Adipocyte (in vitro differentiated cells): ENCODE measurements at places on chromosomes 1 and 21.

- no peak for DNase-seq
These were observed 101.7 kb downstream of the ESRRG start for GRCh38 chr1:216621536-216621935.

DNA sequence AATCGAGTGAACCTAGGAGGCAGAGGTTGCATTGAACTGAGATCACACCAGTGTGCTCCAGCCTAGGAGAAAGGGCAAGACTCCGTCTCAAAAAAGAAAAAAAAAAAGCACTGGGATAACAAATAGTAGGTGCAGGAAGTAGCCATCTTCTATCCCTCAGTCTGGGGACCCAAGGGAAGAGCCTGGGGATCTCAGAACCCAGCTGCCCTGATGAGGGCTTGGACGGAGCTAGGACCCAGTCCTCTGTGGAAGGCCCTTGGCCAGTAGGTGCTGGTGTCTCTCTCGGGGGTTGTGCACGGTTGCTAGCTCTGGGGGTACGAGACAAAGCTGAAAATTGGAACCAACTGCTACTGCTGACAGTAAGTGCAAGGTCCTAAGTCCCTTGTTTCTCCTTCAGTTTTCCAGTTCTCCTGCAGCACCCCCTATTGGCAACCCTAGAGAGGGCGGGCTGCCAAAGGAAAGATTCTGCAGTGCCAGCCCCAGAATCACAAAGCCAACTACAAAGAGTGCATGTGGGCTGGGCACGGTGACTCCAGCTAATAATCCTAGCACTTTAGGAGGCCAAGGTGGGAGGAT, 57.6 kb upstream of the KIF1B start:
- peak; percentile 59 for DNase-seq

DNA sequence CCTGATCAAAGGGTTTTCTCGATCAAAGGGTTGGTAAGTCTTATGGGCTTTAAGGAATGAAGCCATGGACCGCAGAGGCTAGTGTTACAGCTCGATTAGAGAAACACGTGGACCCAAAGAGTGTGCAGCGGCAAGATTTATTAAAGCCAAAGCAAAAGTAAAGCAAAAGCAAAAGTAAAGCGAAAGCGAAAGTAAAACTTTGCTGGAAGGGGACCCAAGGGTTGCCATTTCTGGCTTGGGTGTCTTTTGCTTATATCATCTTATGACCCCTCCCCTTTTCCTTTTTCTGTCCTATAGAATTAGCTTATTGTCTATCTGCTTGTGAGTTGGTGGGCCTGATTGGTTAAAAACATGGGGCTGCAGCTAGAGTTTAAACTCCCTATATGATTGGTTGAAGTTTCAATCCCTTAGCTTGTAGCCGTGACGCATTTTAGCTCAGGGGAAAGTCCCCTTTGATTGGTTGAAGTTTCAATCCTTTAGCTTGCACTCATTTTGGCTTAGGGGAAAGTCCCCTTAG, 957.0 kb downstream of the AMY1C start:
- DNase-seq: peak; percentile 49

GRCh38 chr1:110615548-110616130, 9.5 kb upstream of the KCNA2 start:
- DNase-seq: peak; percentile 65

GRCh38 chr1:201096041-201096461, 16.2 kb downstream of the CACNA1S start:
- no peak for DNase-seq

DNA sequence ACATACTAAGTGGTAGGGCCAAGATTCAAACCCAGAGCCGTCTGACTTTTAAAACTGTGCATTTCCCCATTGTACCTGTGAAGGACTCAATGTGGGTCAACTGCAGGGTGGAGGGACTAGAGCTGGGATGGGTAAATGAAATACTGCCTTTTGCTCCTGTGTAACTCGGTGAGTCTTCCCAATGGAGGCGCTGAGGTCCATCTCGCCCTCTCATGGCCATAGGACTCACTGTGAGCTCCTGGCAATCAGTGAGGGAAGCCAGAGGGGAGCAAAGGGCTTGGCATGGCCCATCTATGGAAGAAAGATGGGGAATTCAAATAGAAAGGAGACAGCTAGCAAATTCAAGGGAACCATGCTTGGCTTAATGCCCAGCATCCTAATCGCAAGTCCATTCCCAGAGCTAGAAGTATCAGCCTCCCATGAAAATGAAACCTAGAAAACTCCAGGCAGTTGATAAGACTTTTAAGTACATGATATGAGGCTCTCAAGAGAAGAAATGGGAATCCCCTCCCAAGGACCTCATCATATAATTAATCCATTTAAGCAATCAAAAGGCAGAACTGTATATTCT, 25.4 kb upstream of the CGN start:
- DNase-seq: no peak

DNA sequence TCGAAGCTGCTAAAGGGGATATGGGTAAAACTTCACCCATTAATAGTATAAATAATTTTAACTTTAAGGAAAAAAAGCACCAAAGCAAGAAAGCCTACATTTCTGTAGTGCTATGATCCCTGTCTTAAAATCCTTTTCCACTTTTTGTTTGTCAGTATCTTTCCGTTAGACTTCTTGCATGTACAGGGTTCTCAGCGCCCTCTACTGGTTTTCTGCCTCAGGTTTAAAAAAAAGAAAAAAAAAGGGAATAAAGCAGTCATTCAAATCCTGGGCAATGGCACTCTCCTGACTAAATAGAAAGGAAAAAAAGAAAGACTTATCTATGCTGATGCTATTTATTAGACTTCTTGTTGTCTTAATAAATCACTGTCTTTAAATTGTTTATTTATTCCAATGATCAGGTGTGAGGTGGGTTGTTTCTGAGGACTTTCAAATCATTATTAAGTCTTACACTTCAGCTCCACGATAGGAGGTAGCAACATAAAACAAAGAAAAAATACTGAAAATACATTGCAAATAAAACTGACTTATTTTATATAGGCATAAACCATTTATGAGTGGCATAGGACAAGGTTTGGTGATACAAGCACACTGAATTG, 475.4 kb upstream of the NR5A2 start:
- DNase-seq: peak; percentile 92

- no peak for DNase-seq
These were observed 127.7 kb downstream of the S1PR1 start for GRCh38 chr1:101364370-101365120.

- DNase-seq: no peak
These were observed 64.1 kb upstream of the SSX2IP start for GRCh38 chr1:84754386-84754703.

- DNase-seq: peak; percentile 51
These were observed 54.7 kb upstream of the MAN1A2 start for GRCh38 chr1:117312453-117313138.

- peak; percentile 89 for DNase-seq
These were observed 9.6 kb upstream of the ADORA1 start for GRCh38 chr1:203117611-203118575.

GRCh38 chr21:41458121-41458520, 32.1 kb downstream of the MX1 start:
- DNase-seq: peak; percentile 8

DNA sequence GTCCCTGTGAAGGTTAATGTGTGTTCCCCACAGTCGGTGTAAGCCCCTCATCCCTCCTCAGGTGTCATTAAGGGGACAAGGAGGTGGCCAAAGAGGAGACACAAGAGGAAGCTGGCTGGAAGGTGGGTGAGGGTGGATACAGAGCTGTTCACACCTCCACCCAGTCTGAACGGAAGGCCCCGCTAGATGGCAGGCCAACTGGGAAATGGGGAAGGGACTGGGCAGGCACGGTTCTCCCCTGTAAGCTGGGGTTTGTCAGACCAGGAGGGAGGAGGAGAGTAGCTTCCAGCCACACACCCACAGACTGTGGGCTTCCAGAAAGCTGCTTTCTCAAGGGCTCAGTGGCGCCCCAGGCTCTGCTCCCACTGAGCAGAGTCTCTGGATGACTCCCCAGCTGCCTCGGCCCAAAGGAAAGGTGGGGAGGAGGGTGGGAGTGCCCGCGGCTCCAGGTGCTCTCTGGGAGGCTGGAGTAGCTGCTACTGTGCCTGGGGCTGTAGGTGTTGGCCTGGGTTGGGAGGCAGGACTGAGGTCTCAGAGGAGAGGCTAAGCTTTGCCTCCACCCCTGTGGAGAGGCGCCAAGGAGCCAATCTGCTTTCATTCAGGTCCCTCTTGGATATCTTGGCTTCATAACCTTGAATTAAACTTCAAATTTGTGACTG, 41.2 kb downstream of the PCP4 start:
- DNase-seq: no peak

DNA sequence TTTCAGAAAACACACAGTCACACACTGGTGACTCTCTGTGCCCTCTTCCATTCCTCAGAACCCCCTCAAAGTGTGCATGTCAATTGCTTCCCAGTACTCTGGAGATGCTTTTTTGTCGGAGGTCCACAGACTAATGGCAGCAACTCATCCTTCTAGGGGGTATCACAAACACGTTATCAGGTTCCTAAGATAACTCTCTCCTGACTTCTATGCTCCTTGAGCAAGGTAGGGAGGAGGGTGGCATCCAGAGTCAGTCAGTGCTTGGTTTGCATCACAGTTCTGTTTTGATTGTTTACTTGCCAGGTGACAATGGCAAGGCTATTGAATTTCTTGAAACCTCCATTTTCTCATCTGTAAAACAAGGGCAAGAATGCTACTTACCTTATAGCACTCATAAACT, 39.4 kb upstream of the DYNLT5 start:
- DNase-seq: no peak

DNA sequence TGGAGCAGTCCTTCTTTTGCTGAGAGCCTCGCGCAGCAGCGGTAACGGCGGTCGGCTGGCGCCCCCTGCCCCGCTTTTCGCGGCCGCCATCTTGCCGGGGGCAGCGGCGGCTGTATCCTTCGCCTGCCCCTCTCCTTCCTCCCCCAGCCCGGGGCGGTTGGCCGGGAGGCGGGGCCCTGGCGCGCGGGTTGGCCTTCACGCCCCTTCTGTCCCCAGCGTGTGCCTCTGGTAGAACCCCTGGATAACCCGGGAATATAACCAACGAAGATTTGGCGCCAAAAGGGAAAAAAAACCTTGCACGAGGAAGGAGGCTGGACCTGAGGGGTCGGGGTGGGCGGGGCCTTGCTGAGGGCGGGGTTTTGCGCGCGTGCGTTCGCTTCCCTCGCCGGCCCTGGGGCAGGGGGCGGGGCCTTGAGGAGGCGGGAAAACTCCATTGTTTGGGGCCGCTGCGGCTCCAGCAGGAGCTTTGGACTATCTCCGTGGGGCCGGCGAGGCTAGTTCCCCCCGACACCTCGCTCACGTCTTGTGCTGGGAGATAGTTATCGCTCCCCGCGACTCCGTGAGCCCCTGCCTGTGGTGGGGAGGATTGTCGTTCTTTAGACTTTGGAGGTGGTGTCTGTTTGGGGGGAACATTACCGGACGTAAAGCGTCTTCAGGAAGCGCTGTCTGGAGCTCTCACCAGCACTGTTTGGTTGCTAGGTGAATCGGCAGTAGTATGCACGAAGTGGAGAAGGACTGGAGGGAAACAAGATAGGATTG, 689 bp downstream of the NASP start:
- peak; percentile 97 for DNase-seq

DNA sequence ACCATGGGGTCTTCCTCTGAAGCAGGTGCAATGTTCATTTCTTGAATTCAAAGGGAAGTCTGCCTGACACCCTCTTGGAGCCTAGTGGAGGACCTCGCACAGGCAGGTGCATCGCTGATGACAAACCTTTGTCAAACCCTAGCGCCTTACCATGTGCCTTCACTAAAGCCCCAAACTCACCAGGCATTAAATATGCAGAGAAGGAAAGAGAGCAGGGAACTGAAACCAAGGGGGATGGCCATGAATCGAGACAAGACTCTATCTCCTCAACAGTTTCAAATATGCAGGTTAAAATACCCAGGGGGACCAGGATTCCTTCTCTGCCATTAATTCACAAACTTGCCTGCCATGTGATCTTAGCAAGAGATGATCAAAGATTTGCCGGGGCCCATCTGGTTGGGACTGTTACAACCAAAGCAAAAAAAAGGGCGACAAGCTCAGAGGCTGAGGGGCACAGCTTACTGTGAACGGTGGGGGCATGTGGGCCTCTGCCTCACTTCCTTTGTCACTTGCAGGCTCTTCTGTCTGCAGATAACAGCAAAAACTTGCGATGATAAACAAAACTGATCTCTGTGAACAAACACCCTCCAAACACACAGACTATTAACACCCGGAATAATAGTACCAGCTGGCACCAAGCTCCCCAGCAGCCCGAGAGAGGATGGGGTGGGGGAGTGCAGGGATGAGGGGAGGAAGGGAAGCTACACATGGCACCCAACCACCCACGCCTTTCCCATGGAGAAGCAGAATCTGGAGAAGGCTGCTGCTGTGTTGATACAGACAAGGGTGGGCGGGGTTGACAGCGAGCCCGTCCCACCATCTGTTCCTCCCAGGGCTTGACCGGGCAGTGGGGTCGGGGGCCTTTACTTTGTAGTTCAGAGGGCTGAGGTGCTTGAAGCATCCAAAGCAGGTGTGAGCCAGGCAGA, 33.9 kb downstream of the TMEM63A start:
- no peak for DNase-seq

GRCh38 chr1:40986956-40987355, 7.5 kb downstream of the CTPS1 start:
- no peak for DNase-seq

- DNase-seq: peak; percentile 91
These were observed 7.1 kb upstream of the CPLANE2 start for GRCh38 chr1:16243936-16244649.

- no peak for DNase-seq
These were observed 4.7 kb downstream of the UROD start for GRCh38 chr1:45016767-45017166.

DNA sequence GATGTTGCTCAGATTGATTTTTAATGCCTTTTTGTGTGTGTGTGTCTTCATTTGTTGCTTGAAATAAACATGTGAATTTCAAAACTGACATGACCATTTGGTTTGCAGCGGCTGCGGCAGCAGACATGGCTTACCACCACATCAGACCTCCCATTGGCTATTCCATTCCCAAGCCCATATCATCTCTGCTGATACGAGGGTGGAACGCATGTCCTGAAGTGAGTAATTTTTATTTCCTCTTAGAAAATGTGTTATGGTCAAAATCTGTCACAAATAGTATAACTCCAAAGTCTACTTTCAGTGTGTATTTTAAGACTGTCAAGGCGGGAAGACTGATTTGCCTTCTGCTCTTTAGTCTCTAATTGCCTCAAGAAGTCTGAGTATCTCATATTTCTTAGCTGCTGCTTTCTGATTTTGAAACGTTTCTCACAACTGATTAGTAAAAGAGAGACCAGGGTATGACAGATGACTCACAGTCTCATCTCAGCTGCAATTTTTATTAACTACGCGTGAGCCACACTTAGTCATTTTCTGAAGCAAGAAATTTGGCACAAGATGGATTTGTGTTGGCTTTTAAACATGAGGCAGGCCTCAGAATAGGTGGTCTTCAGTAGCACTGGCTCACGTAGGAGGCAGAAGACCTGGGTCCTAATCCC, 49.0 kb downstream of the LRRC53 start:
- peak; percentile 5 for DNase-seq

DNA sequence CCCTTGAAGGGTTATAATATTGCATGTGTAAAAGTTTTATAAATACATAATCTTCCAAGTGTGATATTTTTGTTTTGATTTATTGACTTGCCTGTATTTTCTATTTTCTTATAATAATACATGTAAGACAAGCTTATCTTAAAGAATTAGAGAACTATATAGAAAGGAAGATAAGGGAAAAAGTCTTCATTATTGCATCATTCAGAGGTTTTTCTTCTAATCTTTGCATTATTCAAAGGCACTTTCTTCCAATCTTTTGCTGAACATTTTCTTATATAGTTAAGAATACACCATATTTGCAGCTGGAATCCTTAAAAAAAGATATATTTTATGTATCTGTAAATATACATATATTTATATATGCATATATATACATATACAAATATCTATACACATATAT, 33.4 kb downstream of the PRRX1 start:
- no peak for DNase-seq
